ENCODE measurements at places on chromosomes 1 and 21. TPM values are rescaled to one million over a fixed set of nuclear protein-coding genes. Genes with fewer than 3 reads are reported as not detected.

DNA sequence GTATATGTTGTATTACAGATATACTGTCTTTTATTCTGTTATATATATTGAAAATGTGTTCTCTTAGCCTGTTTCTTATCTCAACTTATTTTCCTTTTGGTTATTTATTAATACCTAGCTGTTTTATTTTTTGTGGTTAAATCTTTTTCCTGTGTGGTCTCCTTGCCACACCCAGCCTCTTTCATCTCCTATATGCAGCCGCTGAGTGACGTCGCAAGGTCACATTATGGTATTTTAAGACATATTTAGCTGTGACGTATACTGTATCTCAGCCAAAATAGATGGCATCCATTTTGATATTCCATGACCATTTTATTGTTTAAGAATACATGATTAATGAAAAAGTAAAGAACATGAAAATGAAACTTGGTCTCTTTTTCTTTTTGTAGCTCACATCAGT lies 29.1 kb downstream of the CENPF start:
- DNase-seq: no peak

The KRTAP19-3 gene
- not detected for polyA plus RNA-seq

The DISC1 gene
- polyA plus RNA-seq: 1.9 TPM

DNA sequence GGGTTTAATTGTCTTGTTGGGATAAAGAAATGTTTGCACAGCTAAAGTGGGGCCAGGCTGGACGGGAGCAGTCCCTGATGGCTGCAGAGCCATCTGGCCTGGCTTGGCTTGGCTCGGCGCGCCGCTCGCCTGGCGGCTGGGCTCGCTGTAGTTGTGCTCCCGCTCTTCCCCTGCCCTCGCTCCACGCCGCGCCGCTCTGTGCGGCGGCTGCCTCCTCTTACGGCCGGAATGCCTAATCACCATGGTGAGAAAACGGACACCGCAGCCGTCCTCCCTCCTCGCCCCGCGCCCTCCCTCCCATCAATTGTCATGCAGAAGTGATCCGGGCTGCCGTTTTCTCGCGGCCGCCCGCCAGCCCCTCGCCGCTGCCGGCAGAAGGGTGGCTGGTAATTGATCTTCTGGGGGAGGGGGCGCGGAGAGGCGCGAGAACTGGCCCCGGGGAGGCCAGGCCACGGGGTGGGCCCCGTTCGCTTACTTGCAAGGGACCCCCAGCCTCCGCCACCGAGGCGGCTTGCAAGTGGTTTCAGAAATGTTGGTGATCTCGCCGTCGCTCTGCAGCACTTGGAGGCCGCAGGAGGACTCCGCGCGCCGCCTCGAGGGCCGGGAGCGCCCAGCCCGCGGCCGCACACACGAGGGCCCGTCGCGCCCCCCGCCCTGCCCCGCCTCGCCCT lies 12.4 kb downstream of the RNF220 start:
- peak; percentile 60 for DNase-seq

The G0S2 gene
- 561 TPM for polyA plus RNA-seq

- no peak for DNase-seq
These were observed 105.3 kb upstream of the CLDN14 start for GRCh38 chr21:36584980-36585940.

The DHDDS gene
- 23.3 TPM for polyA plus RNA-seq

- peak; percentile 94 for DNase-seq
These were observed 48.5 kb upstream of the ECE1 start for GRCh38 chr1:21338573-21339355.

DNA sequence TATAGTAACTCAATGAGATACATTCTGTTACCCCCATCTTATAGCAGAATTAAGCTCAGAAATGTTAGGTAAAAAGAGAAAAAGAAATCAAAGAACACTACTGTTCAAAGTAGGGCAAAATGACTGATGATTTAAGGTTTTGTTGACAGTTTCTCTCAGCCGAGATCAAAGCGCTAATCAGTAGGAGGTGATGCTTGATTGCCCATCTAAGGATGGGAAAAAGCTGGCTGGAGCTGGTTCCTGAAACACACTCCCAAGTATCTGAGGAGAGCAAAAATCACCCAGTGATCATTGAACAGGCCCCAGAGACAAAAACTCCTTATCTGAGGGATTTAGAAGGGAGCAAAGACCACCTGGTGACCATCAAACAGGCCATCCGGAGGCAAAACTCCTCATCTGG lies 64.5 kb upstream of the CSF1 start:
- DNase-seq: no peak

DNA sequence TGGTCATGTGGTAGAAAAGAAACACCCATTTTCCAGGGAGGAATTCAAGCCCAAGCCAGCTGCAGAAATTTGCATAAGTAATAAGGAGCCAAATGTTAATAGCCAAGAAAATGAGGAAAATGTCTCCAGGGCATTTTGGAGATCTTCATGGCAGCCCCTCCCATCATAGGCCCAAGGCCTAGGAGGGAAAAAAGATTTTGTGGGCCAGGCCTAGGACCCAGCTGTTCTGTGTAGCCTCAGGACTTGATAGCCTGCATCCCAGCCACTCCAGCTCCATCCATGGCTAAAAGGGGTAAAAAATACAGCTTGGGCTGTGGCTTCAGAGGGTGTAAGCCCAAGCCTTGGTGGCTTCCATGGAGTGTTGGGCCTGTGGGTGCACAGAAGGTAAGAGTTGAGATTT lies 21.4 kb upstream of the LYPD8 start:
- no peak for DNase-seq

DNA sequence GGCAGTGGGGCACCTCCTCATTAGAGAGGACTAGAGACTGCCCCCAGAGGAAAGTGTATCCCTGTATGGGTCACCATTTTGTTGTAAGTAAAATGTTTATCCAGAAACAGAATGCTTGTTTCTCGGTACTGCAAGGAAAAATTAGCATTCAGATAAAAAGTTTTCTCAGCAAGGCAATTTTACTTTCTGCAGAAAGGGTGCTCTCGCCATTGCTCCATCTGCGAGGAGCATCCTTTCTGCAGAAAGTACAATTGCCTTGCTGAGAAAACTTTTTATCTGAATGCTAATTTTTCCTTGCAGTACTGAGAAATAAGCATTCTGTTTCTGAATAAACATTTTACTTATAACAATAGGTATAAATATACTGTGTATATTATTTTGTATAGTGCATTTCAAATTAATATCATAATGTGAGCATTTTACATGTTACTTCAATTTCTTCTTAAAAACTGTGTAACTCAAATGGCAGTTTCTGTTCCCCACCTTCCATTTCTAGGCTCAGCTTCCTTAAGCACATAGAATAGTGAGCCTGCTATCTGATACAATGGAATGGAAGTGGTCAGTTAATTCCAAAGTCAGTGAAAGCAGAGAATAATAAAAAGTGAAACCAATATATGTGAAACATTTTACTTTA lies 76.5 kb upstream of the DESI2 start:
- no peak for DNase-seq

DNA sequence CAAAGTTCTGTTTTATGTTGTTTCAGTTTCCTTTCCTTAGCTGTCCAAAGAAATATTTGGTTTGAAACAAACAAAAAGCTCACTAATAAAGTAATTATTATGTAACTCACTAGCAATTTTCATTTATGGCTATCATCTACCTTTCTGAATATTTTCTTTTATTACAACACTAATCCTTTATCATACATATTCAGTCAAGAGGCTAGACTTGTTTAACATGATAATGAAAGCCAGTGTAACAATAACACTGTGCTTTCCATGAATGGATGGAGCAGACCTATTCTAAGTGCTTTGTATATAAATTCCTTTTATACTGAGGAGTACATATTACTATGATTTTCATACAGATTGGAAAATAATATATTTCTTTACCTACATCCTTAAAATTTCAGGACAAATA lies 972.8 kb upstream of the ADGRL4 start:
- no peak for DNase-seq

DNA sequence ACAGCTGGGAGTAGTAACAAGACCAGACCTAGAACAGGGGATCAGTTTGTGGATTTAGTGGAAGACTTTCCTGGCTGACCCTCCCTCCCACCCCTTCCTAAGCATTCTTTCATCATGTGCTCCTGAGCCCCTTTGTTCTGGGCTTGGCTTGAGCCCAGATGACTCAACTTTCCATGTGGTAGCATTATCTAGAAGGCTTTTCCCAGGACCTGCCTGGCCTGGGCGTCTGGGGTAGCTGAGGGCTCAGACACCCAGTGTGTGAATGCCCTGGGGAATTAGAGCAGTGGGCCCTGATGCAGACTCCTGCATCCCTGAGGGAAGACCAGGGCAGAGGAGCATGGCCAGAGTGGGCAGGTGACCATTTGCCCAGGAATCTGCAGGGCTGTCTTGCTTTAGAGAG lies 44.1 kb upstream of the TSPAN2 start:
- DNase-seq: no peak

DNA sequence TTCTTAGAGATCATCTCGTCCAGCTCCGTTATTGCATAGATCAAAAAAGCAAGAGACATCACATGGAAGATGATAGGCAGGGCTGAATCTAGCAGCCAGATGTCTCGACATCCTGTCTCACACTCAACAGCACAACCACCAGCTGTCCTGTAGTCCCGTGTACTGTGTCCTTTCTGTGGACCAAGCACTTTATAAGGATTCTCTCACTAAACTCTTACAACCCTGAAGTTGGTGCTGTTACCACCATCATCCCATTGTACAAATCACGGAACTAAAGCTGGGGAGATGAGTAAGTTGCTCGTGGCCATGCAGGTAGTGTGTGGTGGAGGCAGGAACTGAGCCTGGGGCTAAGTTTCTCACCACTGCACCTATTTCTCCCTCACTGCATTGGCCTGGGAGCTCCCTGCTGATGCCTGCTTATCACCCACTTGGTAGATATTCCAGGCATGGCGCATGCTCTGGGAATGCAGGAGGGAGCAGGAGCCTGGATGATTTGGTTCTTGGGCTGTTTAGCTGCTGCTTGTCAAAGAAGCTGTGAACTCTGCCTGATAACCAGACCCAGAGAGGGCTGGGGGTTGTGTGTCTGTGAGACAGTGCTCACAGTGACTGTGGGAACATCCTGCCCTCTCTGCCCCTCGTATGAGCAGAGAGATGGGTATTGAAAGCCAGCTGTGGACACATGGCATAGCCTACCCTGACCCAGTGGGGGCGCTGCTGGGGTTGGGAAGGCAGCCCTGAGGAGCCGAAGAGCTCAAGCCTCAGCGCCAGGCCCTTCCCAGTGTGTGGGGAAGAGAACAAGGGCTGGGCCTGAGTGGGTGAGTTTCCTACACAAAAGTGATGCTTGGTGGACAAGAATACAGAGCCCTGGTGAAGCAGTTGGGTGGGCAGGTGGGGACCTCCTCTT lies 13.6 kb downstream of the PPFIA4 start:
- no peak for DNase-seq

The RAB29 gene
- polyA plus RNA-seq: 20.5 TPM

- no peak for DNase-seq
These were observed 102.6 kb downstream of the ADSS2 start for GRCh38 chr1:244349103-244349531.

- no peak for DNase-seq
These were observed 26.5 kb upstream of the MRPS6 start for GRCh38 chr21:34046917-34047316.

DNA sequence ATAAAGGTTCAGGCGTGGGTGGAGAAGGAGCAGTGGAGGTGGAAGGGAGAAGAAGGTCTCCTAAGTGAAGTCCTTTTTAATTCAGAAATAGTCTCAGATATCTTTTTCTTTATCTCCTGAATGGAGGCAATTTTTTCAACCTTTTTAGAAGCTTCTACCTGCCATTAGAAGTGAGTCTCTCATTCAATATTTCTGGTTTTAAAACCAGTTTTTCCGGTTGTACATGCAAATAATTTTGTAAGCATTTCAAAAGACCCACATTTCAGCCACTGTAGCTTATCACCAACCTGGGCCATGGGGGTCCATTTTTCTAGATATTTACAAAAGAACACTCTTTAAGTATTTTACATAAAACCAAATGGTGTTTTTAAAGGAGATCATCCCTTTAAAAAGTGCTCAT lies 1280.2 kb downstream of the NCAM2 start:
- no peak for DNase-seq

DNA sequence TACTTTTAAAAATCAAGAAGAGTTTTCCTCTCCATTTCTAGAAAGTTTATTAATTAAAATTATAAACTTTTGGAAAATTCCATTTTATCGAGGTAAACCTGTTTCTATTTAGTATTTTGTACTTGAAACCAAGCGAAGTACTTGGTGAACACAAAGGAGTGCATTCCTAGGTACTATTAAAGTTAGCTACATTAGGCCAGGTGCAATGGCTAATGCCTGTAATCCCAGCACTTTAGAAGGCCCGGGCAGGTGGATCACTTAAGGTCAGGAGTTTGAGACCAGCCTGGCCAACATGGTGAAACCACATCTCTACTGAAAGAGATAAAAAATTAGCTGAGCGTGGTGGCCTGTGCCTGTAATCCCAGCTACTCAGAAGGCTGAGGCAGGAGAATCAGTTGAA lies 292.2 kb downstream of the NTNG1 start:
- DNase-seq: no peak

The BARHL2 gene
- not detected for polyA plus RNA-seq

DNA sequence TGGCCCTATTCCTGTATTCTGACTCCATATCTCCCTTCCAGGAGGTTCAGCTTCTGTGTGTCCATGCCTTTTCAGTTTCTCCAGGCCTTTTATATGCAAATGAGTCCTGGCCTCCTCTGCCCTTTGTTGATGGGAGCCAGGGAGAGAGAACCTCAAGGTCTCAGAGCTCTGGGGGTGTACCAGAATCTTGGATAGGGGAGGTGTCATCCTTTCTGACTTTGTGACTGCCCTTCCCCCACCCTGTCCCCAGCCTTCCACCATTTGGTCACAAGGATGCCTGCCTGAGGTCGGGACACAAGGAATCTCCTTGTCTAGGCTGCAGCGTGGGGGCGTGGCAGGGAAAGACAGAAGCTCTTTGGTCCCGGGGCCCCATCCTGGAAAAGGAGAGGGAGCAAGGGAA lies 18.6 kb downstream of the LURAP1 start:
- no peak for DNase-seq

- no peak for DNase-seq
These were observed 25.9 kb upstream of the USP25 start for GRCh38 chr21:15703932-15704331.

The RNF220 gene
- polyA plus RNA-seq: 133 TPM

The NBPF26 gene
- polyA plus RNA-seq: 3.2 TPM

DNA sequence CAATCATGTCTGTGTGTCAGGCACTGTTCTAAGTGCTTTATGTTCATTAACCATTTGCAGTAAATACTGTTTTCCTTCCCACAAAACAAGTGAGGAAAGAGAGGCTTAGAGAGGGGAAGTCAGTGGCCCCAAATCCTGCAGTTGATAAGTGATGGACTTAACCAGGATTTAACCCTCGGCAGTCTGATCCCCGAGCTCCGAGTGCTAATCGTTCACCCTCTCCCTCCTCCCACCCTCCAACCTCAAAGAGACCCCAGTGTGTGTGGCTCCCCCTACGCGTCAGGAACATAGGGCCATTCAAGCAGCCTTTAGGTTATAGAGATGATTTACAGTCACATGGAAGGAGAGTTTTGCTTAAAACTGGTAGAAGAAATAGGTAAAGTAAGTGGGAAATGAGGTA lies 47.2 kb downstream of the SCCPDH start:
- DNase-seq: no peak

- DNase-seq: no peak
These were observed 29.1 kb downstream of the TTC39A start for GRCh38 chr1:51301152-51301843.

- peak; percentile 83 for DNase-seq
These were observed 31.2 kb downstream of the SDC3 start for GRCh38 chr1:30877205-30877912.

The GUCA2A gene
- not detected for polyA plus RNA-seq

GRCh38 chr1:6950001-6950765 lies 164.9 kb downstream of the CAMTA1 start:
- DNase-seq: no peak

GRCh38 chr1:21027805-21028204 lies 148.9 kb downstream of the EIF4G3 start:
- DNase-seq: no peak

GRCh38 chr1:234668577-234668955 lies 58.6 kb upstream of the IRF2BP2 start:
- no peak for DNase-seq

The ETS2 gene
- polyA plus RNA-seq: 43.4 TPM
